AG09319 (cell line): ENCODE measurements at places on chromosomes 16 and 17.

DNA sequence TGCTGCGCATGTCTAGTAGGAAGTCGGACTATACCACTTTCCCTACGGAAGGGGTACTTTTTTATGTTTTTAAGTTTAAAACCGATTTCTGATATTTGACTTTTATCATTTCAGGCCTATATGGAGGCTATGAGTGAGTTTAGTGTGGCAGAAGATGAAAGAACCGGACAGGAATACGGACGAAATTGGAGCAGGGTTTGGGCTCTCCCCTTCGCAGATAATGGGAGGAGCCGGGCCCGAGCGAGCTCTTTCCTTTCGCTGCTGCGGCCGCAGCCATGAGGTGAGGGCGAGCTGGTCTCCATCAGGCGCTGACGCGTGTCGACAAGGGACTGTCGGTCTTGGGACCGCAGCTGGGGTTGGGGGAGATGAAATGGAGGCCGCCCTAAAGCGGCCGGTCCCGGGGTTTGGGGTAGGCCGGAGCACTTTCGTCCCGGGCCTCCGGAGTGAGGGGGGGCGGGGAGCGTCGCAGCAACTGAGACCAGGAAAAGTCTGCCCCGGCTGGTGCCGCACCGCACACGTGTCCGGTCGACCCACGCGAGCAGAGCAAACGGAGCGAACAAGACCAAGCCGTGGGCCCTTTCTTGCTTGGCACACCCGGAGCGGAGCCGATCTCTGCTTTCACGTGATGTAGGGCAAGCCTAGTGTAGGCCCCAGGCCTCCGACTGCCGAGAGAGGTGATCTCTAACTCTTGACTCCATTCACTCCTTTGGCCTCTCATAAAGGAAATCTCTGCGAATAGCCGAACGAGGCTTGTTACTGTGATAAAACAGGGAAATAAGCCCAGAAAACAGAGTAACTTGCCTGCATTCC is at the start of gene RPL19:
RPL19 (plus strand) TSS at position 214 of the 810 bp plus-strand sequence; CDS start at position 276, 62 bp downstream.
- DNase-seq: no peak

DNA sequence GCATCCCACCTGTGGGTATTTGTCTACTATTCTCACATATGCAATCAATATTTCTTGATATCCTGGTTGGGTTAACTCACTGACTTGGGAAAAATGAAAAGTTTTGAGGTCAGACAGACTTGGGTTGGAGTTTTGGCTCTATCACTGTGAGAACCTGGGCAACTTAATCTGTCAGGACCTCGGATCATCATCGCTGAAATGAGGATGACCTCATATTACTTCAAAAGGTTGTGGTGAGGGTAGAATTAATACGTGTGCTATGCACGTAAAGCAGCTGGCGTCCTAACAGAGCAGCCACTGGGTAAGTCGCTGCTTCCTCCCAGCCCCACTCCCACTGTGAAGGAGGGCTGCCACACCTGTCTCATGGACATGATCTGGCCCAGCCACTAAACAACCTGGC is 57.3 kb downstream of the COG7 start:
- DNase-seq: no peak

DNA sequence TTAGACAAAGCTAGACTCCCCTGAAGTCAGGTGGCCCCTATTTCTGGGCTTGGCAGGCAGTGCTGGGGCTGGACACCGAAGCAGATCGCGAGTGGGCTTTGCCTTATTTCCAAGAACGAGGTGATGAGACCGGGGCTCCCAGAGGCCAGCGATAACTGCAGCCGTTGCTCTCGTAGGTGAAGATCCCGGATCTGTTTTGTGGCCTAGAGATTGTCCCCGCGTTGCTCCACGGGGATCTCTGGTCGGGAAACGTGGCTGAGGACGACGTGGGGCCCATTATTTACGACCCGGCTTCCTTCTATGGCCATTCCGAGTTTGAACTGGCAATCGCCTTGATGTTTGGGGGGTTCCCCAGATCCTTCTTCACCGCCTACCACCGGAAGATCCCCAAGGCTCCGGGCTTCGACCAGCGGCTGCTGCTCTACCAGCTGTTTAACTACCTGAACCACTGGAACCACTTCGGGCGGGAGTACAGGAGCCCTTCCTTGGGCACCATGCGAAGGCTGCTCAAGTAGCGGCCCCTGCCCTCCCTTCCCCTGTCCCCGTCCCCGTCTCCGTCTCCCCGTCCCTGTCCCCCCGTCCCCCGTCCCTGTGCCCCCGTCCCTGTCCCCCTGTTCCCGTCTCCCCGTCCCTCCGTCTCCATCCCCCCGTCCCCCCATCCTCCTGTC is 1.5 kb upstream of the TBCD start:
- no peak for DNase-seq

DNA sequence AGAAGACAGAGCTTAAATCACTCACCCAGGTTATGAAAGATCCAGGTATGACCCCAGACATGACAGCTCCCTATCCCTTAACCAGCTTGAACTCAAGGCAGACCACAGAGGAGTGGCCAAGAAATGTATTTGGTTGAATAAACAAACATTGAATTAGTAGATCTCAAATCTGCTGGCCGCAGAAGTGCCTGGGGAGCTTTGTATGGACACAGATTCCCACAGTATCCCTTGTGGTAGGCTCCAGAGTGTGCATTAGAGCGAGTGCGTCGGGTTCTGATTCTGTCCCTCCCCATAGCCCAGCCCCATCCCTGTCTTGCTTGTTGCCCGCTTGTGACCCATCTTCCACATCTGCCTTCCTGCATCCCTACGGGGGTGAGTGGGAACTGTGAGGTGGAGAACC is 118.8 kb upstream of the FOXF1 start:
- DNase-seq: no peak

DNA sequence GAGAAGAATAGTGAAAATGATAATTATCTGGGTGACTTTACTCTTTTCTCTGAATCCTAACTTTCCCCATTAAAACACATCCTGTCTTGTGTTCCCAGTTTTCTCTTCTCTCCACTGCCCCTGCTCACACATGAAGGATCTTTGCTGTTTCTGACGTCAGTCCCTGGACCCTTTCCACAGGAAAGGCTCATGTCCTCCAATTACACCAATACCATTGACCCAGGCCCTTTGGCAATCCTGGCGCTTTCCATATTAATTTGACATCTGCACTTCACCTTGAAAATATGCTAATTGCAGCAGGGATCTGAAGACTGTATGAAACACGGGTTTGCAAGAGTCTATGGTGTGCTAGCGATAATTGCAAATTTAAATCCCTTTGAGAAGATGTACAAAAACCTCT is 170.2 kb upstream of the GOT2 start:
- DNase-seq: no peak

DNA sequence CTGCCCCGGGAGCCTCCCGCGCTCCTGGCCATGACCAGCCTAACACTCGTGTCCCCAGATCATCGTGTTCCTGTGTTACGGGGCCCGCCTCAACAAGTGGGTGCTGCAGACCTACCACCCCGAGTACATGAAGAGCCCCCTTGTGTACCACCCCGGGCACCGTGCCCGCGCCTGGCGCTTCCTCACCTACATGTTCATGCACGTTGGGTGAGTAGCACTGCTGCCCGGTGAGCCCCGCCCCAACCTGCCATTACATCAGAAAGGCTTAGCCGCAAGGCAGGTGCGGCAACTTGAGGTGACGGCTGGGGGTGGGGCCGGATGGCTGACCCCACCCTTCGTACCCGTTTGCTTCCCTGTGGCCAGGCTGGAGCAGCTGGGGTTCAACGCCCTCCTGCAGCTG is 1.4 kb downstream of the RHBDL1 start:
- DNase-seq: no peak

- DNase-seq: no peak
Observed at GRCh38 chr16:56300891-56301850, 109.9 kb downstream of the GNAO1 start.

DNA sequence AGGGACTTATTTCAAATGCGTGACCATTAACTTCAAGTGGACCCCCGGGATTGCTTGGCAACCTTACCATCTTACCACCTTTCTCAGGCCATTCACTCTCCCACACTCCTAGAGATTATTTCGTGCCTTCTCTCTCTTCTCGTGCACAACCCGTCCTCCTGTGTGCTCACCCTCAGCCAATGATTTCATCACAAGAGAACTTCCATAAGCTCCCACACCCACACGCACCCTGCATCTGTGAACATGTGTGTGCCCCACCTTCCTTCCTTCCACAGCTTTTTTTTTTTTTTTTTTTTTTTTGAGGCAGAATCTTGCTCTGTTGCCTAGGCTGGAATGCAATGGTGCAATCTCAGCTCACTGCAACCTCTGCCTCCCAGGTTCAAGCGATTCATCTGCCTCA is 27.4 kb upstream of the CDH3 start:
- DNase-seq: no peak

- no peak for DNase-seq
Observed at GRCh38 chr16:30447512-30448226, 2.0 kb upstream of the SEPHS2 start.

DNA sequence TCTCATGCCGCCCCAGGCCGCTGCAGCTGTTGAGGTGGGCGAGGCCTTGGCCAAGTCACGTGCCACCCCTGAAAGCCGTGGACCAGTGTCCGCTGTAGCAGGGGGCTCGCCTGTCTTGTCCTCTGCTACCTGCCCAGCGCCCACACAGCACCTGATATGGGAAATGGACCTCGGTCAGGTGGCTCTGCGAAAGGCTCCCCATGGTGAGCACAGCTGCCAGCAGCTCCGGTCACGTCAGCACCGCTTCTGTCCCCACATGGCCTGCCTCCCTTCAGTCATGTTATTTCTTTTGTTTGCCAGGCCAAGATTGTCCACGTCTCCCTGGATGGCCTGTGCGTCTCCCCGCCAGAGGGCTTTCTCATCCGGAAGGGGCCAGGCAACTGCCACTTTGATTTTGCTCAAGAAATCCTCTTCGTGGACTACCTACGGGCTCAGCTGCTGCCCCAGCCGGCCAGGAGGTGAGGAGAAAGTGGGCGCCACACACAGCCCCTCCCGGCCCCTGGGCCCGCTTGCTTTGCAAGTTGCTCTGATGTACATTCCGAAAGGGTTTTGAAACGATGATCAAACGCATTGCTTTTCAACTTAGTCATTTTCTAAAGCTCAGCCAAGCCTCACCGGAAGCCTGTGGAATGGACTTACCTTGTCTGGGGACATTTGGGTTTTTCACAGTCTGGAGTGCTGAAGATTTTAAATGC is 219.8 kb downstream of the KATNIP start:
- no peak for DNase-seq

GRCh38 chr16:75287708-75288107 is 36.3 kb upstream of the BCAR1 start:
- DNase-seq: no peak

- DNase-seq: no peak
Observed at GRCh38 chr16:3074860-3075522, 9.6 kb downstream of the IL32 start.

- DNase-seq: no peak
Observed at GRCh38 chr17:62599964-62600657, 27.4 kb upstream of the MRC2 start.

DNA sequence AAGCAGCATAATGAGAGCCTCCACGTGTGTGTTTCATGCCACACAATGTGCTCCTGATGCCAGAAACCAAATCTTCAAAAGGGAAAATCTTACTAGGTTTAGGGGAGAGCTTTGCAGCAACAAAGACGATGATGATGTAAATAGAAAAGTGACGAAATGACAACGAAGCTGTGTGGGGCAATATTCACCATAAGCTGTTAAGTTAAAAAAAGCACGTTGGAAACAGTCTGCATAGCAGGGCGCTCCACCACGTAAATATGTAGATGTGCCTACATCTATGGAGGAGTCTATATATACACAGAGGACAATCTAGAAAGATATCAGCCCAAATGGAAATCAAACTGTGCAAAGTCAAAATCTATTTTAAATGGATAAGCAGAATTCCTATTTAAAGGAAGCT is 61.0 kb downstream of the RPH3AL start:
- no peak for DNase-seq

- no peak for DNase-seq
Observed at GRCh38 chr16:81933361-81933760, 77.9 kb downstream of the SDR42E1 start.

GRCh38 chr17:32514606-32515005 is 27.8 kb downstream of the CDK5R1 start:
- no peak for DNase-seq

DNA sequence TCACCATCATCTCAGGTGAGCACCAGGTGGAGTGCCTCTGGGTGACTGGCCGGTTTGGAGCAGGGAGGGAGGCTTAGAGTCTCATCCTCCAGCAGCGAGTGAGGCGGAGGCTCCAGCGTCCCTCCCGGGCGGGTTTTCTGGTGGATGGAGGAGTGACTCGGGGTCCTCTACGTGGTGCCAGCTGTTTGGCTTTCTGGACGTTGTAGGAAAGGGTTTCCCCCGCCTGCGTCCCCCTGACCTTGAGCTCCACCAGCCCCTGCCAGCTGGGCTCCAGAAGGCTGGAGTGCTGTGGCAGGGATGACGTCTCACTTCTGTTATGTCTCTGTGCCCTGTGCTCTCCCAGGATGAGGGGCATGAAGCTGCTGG is 522 bp downstream of the DNASE1 start:
- no peak for DNase-seq

GRCh38 chr16:75228143-75228976 is 9.6 kb downstream of the CTRB1 start:
- DNase-seq: no peak

GRCh38 chr17:28524476-28525424 is 18.6 kb downstream of the FOXN1 start:
- peak; percentile 4 for DNase-seq

DNA sequence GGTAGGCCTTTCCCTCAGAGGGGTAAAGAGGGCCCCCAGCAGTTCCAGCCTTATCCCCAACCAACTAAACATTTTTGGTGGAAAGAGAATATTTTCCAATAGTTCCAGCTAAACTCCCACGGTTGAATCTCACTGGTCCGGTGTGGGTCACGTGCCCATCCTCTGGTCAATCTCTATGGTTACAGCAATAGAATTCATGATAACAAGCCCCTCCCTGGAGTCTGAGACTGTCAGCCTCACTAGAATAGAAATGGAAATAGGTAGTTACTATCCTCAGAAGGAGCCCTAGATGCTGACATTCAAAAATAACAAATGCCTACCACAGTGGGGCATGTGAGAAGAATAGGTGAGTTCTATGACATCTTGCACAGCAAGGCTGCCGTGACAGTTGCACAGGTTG is 37.5 kb upstream of the LITAF start:
- DNase-seq: no peak

GRCh38 chr16:57204675-57205074 is 18.5 kb downstream of the RSPRY1 start:
- no peak for DNase-seq

DNA sequence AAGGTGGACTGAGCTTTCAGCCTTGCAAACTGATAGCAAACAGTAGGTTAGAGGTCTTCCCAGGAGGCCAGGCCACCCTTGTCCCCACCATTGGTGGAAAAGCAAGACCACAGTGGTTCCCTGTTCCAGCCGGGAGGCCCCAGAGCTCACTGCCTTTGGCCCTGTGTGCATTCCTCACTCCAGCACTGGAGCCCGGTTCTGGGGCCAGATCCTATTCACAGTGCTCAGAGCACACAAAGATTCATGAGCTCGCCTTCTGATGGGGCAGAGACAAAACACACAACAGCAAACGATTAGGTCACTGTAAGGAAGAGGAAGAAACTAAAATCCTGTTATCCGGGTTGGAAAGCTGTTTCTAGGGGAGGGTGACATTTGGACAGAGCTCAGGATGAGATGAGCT is 5.6 kb upstream of the PGS1 start:
- no peak for DNase-seq

- no peak for DNase-seq
Observed at GRCh38 chr16:69217433-69217832, 30.5 kb downstream of the SNTB2 start.
